Fibroblast of skin of abdomen (primary cell): ENCODE measurements at places on chromosomes 12 and 14.

DNA sequence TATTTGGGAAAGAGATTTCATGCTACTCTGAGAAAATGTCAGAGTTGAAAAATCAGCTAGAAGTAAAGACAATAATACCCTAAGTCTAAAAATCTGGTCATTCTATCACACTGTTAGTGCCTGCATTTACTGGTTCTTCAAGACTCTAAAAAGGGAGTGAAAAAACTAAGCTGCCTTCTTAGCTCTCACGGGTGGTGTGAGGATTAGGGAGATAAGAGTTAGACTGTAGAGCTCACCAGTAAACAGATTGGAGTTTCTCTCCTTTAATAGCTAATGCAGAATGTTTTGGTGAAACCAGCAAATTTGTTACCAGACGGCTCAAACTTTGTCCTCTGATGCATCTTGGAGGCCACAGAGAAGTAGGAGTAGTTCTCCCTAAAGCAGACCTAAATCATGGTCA, 135.0 kb upstream of the OTX2 start:
- DNase-seq, result no peak

DNA sequence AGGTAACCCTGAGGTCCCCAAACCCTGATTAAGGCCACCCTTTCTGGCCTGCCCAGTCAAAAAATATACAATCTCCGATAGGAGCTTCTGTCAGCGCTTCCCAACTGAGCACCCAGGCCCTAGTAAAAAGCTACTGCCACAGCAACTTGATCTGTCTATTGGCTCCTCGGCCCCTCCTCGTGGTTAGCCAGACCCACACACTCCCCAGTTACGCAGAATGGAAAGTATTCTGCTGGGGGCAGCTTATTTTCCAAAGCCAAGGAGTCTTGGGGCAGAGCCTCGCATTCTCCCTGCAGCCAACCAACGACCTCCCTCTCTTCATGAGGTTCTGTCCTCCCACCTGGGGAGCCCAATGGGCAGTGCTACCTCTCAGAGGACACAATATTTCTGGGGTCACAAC, 32.1 kb downstream of the FMNL3 start:
- no peak for DNase-seq

GRCh38 chr12:92341065-92341668, 195.5 kb upstream of the BTG1 start:
- no peak for DNase-seq

DNA sequence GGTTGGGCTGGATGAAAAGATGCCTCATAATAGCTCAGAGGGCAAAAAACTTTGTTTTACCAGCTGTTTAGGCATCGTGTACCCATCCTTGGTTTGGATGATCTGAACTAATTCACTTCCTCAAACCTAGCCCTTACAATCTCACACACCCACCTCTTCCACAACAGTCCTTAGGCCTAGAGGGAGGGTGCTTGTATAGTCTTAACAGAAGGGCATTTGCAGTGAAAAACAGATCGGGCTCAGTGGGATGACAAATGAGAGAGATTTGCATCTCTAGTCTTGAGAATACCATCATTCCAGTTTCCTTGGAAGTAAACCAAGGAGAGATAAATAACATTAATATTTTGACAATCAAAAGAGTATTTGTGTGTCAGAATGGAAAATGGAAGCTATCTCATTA, 11.0 kb downstream of the SLCO1A2 start:
- no peak for DNase-seq

GRCh38 chr12:54997929-54998522, 13.5 kb upstream of the TESPA1 start:
- DNase-seq, result no peak

DNA sequence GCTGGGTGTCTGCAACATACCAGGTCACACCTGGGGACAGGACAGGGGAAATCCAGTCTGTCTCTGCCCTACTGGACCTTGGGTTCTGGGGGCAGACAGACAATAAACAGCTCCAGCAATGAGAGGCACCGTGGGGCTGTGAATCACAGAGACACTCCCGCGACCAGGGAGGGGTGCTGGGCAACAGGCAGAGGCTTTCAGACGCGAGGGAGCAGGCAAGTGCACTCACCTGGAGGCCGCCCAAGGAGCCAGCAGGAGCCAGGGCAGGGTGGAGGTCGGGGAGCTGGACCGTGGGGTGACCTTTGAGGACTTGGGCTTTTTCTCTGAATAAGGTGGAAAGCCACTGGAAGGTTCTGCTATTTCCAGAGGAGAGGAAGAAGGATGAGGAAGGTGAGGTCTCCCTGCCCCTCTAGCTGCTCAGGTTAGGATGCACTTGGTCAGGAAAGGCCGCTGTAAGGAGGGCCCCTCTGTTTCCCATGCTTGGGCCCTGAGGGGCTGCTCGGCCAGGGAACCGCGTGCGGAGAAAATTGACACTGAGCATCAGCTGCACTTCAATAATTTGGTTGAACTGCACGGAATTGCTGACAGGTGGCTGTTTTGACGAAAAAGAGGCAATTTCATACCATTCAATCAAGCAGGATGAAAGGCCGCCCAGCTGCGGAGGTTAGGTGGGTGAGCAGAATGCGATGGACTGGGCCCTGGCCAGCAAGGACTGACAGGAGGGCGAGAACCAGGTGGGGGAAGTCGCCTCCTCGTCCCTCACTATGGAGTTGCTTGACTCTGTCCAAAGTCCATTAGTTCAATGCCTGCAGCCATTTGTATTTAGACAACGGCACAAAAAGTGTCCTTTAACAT, 42.2 kb downstream of the JAG2 start:
- no peak for DNase-seq

- DNase-seq, result peak; percentile 88
These were observed 25.5 kb downstream of the GXYLT1 start for GRCh38 chr12:42119085-42119633.

DNA sequence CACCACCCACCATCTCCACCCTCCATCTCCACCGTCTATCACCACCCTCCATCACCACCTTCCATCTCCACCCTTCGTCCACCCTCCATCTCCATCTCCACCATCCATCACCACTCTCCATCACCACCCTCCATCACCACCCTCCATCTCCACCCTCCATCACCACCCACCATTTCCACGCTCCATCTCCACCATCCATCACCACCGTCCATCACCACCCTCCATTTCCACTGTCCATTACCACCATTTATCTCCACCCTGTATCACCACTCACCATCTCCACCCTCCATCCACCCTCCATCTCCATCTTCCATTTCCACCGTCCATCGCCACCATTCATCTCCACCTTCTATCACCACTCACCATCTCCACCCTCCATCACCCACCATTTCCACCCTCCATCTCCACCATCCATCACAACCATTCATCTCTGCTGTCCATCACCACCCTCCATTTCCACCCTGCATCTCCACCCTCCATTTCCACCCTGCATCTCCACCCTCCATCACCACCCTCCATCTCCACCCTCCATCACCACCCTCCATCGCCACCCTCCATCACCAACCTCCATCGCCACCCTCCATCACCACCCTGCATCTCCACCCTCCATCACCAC, 6.1 kb upstream of the CEP170B start:
- DNase-seq, result no peak

- no peak for DNase-seq
These were observed 17.2 kb downstream of the TRPV4 start for GRCh38 chr12:109815757-109816617.
